ENCODE measurements at places on chromosomes 13 and 19.

- peak; percentile 31 for DNase-seq
Observed at GRCh38 chr13:48873587-48873986, 102.1 kb upstream of the FNDC3A start.

DNA sequence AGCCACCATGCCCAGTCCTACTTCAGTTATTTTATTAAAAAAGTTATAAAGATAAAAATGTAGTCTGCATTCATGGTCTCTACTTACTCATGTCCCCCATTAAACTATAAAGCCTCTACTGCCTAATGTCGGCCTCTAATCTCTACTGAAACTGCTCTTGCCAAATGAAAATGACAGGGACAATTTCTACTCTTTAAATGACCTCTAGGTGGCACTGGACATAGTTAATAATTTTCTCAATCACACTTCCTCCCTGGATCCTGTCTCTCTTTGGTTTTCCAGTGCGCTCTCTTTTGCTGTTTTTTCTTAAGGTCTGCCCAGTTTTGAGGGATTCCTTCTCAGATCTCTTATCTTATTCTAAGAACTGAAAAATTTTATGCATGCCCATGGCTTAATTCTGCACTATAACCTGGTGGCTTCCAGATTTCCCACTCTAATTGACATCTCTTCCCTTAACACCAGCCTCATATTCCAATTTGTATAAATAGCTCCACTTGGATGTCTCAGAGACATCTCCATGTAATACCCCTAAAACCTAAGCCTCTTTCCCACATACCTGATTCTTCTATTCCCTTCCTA is 54.3 kb downstream of the MTMR6 start:
- no peak for DNase-seq

GRCh38 chr19:5804516-5805461 is at the start of gene NRTN:
TSS of gene NRTN (plus strand) at chr19:5805067. CDS start at chr19:5824166, 19,099 bp downstream.
- DNase-seq: no peak

GRCh38 chr13:85661675-85662074 is 137.5 kb downstream of the SLITRK6 start:
- no peak for DNase-seq

DNA sequence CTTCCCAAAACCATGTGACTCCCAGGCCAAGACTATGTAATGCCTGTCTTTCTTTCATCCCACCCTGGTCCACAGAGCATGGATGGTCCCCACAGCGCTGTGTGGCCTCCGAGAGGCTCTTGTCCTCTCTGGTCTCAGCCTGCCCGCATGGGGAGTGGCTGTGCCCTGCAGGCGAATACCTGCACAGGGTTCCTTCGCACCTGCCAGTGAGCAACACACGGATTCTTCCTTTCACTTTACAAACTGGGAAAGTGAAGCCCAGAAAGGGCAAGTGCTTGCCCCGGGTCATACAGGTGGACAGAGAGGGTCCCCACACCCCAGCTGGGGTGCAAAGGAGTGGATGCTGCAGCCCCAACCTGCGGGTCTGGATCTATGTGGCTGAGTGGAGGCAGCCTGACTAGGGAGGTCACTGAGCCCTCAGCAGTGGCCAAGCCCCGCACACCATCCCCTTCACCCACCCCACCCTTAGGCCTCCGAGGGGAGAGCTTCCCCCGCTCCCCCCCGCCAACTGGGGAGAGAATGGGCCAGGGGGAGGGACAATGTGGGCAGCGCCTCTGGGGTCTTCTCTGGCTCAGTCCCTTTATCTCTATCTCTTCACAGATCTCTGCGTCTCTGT is 747 bp upstream of the MARK4 start:
- no peak for DNase-seq

- no peak for DNase-seq
Observed at GRCh38 chr13:99469041-99469440, 32.2 kb upstream of the TM9SF2 start.

GRCh38 chr19:41689993-41690800 is 2.1 kb upstream of the CEACAM7 start:
- no peak for DNase-seq

DNA sequence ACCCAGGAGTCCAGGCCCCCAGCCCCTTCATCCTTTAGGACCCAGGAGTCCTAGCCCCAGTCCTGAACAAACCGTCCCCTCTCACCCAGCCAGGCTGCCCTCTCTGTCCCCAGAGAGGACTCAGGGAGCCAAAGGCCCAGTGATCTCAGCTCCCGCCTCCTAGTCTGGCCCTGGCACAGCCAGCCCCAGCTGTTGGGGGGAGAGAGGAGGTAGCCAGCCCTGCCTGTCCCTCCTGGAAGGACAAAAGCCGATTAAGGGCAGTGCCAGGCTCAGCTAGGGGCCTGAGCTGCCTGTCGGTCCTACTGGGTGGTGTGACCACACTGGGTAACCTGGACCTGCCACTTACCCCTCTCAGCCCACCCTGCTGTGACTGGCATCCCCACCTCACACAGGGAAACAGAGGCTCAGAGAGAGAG is 14.5 kb downstream of the LIPE start:
- DNase-seq: no peak

GRCh38 chr19:54817670-54818536 is 1.6 kb downstream of the KIR3DL1 start:
- no peak for DNase-seq

DNA sequence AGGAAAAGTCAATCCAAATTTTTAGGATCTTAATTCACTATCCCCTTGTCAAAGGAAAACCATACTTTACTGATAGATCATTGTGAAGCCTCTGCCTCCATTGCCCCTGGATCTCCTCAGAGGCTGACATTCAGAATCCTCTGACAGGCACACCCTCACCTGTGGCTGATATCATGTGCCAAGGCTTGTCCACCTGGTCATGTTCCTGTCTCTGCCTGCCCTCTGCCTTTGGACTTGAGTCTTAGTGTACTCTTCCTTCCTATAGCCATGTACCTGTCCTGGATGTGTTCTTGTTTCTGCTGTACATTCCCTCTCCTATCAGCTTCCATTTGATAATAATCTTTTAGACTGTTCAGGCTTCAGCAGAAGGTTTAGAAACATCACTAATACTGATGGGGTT is 179.4 kb downstream of the TNFSF13B start:
- DNase-seq: no peak

- DNase-seq: peak; percentile 80
Observed at GRCh38 chr13:97855570-97856303, 97.7 kb upstream of the IPO5 start.

GRCh38 chr13:51025245-51025905 is 85.7 kb downstream of the C13orf42 start:
- no peak for DNase-seq

DNA sequence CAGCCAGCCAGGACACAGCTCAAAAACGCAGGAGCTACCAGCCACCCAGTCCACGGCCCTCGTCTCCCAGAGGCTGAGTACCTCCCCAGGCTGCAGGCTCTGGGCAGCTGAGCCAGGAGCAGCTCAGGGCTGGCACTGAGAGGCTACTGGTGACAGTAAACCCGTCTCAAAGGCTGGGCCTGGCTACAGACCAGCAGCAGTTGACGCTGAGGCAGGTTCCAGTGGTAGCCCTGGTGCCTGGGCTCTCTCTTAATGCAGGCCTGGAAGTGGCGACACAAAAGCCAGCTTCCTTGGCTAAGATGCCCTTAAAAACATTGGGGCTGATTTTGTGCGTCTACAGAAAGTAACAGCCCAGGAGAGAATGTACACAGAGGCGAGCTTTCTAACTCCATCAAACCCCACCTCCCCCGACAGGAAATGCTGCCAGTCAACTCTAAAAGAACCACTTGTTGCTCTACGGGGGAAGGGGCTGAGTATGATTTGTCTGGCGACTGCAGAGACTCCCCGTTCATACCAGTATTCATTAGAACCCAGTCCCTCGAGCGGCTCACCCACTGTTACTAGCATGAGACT is 126.3 kb downstream of the STK24 start:
- no peak for DNase-seq

DNA sequence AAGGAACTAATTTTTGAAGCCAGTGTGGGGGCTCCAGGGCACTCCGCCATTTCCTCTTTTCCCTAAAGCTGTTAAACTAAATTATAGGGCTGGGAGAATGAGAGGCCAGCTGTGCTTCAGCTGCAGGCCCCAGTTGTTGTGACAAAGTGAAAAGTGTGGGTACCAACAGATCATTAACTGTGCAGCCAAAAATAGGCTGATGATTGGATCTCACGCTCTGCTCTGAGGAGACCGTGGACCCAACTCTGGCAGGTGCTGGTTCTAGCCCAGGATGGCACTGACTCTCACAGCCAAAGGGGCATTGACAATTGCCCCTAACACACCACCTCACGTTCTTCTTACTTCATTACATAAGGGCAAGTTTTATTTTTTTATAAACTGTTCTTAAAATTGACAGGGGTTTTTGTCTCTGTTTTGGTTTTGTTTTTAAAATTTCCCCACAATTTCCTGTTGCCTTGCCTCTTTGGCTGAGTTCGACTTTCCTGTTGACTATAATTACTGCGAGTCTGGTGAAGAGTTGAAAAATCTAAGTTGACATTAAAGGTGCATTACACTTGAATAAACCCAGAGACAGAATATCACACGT is 391.0 kb downstream of the FGF9 start:
- no peak for DNase-seq

DNA sequence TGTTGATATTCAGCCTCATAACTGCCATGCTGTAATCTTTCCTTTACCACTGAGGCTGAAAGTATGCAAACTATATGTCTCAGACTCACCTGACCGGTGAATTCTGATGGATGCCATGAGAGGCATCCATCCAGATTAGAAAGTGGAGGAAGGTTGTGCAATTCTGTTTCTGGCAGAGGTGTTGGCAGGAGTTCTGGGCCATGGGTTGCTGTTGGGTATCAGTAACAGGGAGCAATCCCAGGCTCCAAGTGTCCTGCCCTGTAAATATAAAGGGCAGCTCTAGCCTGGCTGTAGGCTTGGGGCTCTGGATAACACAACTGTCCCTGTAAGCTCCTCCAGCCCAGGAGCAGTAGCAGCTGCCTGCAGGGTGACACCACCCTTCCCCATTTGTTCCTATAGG is 77.4 kb upstream of the ABCC4 start:
- no peak for DNase-seq

- no peak for DNase-seq
Observed at GRCh38 chr19:3672993-3673392, 27.3 kb downstream of the PIP5K1C start.

- no peak for DNase-seq
Observed at GRCh38 chr19:15759962-15760565, 22.3 kb downstream of the OR10H3 start.
